ENCODE measurements at places on chromosomes 4 and X.

GRCh38 chrX:15350329-15350996, 15.1 kb upstream of the PIGA start:
- DNase-seq, result no peak

- DNase-seq, result no peak
Measured at GRCh38 chrX:7085879-7086278, 61.6 kb upstream of the STS start.

- DNase-seq, result no peak
Measured at GRCh38 chr4:16079046-16079445, 4.8 kb downstream of the PROM1 start.

- peak; percentile 56 for DNase-seq
Measured at GRCh38 chrX:107826238-107827029, 768 bp downstream of the MID2 start.

GRCh38 chr4:6806924-6807626, 24.5 kb downstream of the KIAA0232 start:
- DNase-seq, result no peak

GRCh38 chr4:160347197-160347596, 1244.3 kb downstream of the RAPGEF2 start:
- DNase-seq, result no peak

- peak; percentile 70 for DNase-seq
Measured at GRCh38 chrX:39808471-39808917, 289.3 kb downstream of the BCOR start.

- peak; percentile 92 for DNase-seq
Measured at GRCh38 chr4:7124689-7125442, 57.0 kb upstream of the GRPEL1 start.

Measured in GM03348 (cell line).